Activated CD8-positive, alpha-beta memory T cell treated with anti-CD3 and anti-CD28 coated beads for 48 hours (primary cell): ENCODE measurements at places on chromosomes 4 and X.

GRCh38 chrX:132671229-132671641 is 182.4 kb upstream of the MBNL3 start:
- no peak for DNase-seq

- peak; percentile 40 for DNase-seq
These were observed 4.2 kb upstream of the LEF1 start for GRCh38 chr4:108172753-108173598.

DNA sequence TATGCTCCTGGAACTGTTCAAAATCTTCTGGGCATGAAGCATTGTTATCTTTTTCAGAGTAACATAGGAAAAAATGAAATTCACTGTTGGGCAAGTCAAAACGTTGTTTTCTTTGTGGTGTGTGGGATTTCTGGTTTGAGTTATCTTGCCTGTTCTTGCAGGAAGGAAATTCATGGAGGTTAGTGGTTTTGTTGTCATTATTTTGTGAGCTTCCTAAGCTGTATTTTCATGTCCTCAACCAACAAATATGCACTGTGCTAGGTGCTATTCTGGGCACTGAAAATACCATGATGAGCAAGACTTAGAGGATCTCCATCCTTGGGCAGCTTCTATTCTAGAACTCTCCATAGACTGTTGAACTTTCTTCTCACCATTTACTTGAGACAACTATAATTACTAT is 16.9 kb downstream of the SPINK2 start:
- no peak for DNase-seq

DNA sequence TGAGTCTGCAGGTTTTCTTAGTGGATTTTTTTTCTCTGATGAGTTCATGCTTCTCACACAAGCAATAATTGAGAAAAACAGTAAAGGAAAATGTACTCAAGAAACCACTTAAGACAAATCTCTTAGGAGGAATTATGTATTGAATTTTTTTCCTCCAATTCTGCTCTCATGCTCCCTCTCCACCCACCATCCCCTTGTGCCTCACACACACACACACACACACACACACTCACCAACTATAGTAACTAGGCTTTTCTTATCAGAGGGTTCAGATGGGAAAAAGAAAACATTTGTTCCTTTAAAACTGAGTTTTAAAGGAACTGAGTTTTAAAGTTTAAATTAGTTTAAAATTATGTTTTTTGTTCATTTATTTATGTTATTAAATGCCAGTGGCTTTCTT is 47.0 kb upstream of the ANXA10 start:
- no peak for DNase-seq

- no peak for DNase-seq
These were observed 939.4 kb downstream of the C4orf33 start for GRCh38 chr4:130035391-130035790.

DNA sequence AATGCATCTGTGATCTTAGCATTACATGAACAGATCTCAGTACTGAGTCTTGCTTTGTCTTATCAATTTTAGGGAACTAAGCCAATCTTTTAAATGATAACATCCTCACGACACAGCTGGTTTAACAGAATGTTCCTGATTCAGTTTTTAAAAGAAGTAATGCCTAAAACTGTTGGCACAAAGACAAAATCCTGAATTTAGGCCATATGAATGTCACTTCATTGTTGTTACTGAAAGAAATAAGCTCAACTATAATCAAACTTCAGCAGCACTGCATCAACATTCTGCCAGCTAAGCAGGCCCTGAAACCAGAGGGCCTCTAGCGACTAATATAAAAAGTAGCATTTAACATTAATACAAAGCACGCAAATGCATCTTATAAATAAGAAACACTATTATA is 130.6 kb downstream of the FRYL start:
- DNase-seq = no peak

- no peak for DNase-seq
These were observed 15.9 kb downstream of the GPC4 start for GRCh38 chrX:133399411-133399810.

DNA sequence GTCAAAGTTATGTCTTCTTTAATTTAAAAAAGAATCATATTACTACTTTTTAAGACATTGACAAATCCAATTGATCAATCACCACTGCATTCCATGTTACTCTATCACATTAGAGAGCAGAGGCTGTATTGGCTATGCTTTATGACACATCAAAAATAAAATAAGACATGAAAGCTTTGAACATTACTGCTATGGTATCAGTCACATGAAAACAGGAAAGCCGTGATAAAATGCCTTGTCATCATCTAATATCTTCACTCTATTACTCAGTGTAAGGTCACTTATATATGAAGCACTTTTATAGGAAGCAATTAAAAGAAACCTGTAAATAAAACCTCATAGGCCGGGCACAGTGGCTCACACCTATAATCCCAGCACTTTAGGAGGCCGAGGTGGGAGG is 27.7 kb upstream of the CEP135 start:
- DNase-seq = no peak

GRCh38 chr4:8769645-8770517 is 101.8 kb downstream of the HMX1 start:
- no peak for DNase-seq

DNA sequence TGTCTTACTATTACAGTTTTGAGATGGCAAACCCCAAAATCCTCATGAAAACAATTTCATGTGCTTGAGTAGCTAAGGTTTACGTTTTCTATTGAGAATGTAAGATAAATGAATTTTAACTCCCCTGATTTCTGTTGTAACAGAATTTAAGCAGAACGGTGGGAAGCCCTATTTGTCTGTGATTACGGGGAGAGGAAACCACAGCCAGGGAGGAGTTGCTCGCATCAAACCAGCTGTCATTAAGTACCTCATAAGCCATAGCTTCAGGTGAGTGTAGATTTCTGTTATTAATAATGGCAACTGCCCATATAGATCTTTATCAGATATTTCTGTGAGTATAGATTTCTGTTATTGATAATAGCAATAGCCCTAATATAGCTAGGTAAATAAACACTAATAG is 44.2 kb upstream of the RHOH start:
- no peak for DNase-seq

DNA sequence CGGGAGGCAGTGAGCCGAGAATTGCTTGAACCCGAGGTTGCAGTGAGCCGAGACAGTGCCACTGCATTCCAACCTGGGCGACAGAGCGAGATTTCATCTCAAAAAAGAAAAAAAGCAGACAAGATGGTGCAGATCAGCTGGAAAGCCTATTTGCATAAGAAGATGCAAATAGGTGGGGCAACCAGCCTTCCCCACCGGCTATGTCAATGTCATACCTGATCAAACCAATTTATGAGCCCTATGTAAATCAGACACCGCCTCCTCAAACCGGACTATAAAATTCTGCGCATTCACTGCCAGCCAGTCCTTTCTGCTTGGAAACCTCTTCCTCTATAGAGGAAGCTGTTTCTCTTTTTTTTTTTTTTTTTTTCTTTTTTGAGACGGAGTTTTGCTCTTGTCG is 64.5 kb upstream of the CHRNA9 start:
- DNase-seq = no peak

DNA sequence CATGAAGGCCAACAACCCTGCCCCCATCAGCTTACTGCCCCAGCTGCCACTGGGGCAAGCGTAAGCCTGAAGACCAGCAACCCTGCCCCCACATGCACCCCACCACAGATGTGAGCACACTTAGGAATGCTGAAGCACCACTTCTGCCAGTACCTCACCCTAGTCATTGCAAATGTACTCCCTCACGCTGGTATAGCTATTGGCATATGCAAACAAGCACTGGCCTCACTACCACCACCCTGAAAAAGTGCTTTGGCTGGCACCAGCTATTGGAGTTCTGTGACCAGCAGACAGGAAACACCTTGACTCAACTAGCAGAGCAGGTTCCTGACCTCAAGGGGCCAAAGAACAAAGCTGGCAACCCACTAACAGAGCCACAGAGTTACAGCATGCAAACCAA is 534.4 kb upstream of the POU3F4 start:
- DNase-seq = no peak

DNA sequence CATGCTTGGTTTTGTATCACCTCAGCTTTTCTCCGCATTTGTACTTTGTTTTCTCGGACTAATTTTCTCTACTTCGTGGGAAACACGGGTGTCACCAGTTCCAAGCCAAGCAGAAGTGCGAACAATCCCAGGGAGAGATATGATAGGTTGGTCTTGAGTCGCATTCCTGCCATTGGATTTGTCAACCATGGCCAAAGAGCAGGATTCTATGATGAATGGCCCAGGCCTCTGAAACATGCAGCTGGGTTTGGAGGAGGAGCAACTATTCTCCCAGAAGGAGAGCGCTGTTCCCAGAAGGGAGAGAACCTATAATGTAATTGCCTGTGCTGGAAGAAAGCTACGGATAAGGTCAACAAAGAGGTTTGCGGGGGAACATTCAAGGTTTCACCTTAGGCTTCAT is 10.3 kb upstream of the FGFBP1 start:
- DNase-seq = no peak

- no peak for DNase-seq
These were observed 85.3 kb upstream of the LIMCH1 start for GRCh38 chr4:41452484-41453225.

DNA sequence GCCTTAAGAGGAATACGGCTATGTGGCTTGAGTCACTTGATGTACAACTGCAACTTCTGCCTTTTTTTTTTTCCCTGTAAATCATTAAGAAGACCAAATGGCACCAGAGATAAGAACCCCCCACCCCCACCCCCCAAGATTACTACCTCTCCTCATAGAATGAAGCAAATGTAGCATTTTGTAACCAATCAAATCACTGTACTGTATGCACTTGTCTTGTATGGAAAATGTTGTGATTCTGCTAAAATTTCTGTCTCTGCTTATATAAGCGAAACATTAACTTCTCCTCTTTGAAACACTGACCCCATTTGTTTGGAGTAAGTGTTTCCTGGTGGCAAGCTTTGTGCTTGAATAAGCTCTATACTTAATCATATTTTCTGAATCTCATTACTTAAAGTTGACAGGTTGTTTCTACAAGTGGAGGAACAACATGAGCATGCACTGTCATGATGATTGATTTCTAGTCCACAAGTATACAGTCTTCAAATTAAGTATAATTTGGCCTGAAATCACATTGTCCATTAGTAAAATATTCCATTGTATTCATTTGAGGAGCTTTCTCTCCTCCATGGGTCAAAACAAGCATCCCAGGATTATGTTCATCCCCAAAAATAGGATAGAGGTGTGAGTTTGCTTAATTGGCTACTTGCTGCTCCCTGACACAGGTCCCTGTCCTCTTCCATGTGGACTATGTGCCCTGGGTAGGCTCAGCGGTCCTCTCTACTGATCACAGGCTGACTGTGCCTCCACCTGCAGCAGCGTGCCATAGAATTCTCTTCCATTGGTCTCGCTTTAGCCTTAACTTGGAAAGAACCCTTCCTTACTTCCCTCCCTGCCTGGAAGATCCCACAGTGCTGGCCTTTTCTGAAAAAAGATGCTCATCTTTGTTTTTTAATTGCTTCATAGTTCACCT is 104.0 kb upstream of the BMP2K start:
- DNase-seq = no peak

DNA sequence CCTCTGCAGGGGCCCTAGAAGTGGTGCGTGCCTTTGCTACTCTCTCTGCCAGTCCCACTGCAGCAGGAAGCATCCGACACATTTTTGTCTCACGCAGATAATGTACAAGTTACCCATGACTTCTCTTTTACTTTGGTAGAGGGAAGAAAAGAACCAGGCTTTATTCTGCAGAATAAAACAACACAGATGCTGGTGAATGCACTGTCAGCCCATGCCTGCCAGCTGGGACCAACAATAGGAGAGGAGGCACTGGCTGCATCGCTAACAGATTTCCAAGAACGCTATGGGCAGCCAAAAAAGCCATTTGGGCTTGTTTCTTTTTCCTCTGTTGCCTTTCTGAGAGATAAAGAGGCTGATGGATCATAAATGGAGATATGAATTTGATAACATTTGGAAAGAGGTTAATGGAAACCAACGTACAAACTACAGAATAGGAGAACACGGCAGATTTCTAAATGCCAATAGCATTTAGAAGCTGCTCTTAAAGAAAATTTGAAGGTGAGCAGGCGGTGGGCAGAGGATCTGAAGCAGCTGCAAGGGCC is 47.5 kb upstream of the IGFBP7 start:
- DNase-seq = no peak

DNA sequence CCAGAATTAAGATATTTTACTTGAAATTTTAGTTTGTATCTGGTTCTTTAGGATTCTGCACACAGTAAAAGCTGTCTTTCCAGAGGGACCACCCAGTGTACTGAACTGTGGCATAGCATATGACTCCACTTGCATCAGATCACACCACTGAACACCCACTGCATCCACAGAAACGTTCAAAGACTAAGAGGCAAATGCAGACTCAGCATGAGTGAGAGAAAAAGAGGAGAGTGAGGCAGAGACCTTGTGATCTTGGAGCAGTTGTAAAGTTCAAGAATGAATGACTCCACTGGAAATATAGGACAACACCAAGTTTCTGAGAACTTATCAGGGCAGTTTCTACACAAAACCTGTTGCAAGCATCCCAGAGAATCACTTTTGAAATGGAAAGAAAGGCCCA is 20.8 kb downstream of the PRDM5 start:
- no peak for DNase-seq

DNA sequence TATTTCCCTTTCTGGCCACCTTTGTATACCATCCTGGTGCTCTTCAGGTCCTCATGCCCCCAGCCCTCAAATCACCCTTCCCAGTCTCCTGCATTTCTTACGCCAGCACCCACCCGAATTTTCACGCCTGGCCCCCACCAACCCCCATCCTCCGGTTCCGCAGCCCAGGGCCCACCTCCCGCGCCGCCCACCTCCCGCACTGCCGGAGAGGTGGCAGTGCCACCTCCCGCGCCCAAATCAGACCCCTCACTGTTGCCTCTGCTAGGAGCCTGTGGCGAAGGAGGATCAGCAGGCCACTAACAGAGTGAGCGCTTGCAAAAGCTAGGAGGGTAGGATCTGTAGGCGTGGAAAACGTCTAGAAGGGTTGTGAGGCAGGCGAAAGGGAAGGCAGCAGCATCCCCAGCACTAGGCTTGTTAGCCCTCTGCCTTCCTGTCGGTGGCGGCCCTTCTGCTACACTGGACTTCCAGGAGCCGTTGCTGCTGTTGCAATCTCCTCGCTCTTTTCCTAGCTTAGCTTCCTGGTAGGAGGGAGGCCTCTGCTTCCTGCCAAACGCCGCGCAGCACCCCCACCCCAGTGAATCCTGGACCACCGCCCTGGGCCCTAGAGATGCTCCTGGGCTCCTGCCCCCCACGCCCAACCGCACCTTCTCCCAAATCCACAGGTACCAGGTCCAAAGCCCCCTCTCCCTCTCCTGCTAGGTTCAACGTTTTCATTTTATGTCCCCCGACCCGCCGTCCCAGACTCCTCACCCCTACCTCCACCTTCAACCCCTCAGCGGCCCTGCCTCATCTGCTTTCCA is 51.0 kb downstream of the SPIN2B start:
- DNase-seq = no peak

GRCh38 chr4:121740796-121741409 is 24.1 kb downstream of the SMIM43 start:
- DNase-seq = no peak

DNA sequence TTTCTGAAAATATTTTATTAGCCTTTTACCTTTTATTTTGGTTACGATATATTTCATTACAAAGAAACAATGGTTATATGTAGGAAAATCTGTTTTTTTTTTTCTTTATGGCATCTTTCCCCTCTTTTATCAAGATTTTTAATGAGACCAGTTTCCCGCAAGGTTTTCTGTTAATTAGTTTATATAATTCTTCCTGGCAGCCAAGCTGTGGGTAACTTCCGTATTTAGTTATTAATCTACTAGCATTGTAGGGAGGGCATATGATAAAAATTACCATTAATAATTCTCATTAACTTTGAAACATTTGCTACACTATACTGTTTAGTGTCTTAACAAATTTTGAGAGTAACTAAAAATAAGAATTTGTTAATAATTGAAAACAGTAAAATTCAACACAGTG is 181.1 kb upstream of the GPRIN3 start:
- DNase-seq = no peak
